Mammary epithelial cell (primary cell): ENCODE measurements at places on chromosomes 1 and 21.

DNA sequence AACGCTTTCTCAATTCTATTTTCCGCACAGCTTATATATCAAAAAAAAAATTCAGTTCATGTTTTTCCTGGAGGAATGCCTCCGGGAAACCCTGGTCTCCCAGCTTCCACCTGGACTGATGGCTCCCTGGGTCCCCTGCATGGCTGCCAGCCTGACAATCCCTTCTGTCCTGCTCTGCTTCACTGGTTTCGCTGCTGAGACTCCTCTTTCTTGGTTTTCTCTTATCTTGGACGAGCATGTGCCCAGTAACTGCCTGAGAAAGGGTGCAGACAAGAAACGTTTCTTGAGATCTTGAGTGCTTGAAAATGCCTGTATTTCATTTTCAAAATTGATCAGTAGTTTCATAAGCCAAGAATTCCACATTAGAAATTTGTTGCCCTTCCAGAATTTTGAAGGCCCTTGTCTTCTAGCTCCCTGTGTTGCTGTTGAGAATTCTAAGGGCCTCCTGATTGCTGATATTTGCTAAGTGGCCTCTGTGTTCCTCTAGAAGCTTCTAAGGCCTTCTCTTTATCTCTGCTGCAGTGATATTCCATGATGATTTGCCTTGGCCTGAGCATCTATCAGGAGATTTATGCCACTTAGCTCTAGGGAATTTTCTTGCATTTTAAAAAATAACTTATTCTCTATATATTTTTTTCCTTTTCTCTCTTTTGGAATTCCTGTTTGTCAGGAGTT is 44.7 kb downstream of the ETS2 start:
- DNase-seq = no peak

DNA sequence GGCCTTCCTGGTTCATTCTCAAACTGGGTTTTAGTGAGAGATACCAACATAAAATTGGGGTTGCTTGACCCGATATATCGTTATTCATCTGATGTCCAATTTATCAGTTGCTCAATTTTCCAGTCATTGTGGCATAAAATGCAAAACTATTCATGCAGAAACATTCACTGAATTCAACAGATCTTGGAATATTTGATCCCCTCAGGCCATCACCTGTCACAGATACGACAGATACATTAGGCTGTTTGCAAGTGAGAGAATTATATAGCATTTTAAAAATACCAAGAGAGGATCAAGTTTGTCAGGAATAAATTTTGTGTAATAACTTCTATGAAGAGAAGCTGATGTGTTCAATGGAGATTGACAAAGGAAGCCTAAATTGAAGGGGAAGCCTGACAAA is 67.1 kb downstream of the MAP10 start:
- DNase-seq = no peak

- DNase-seq = no peak
Measured at GRCh38 chr1:216682752-216683151, 40.5 kb downstream of the ESRRG start.

DNA sequence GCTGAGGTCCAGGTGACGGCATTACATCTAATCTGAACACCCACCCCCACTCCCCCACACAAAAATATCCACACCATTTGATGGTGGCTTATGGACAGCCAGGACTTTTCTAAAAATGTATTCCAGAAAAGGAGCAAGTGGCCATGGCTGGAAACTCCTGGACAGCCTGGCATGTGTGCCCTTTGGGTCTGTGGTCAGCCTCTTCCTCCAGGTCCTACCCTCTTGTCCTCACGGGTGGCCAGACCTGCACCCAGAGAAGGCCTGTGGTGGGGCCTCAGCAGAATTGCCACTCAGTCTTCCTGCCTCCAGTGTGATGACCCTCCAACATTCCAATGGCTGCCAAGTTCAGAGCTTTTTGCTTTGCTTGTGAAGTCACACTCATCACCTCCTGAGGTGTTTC is 600.6 kb downstream of the AJAP1 start:
- no peak for DNase-seq

DNA sequence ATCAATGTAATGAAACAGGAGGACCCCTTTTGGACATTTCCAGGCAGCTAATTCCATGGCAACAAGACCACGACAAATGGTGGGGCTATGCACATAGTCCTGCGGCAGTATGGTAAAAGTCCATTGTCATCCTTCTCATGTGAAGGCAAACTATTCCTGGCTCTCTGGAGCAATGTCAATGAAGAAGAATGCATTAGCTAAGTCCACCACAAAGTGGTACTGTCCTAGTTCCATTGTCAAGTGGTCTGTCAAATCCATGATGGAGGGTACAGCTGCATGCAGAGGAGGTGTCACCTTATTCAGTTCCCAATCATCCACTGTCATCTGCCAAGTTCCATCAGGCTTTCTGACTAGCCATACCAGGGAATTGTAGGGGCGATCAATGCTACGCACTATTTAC is 110.1 kb downstream of the GDAP2 start:
- DNase-seq = no peak

DNA sequence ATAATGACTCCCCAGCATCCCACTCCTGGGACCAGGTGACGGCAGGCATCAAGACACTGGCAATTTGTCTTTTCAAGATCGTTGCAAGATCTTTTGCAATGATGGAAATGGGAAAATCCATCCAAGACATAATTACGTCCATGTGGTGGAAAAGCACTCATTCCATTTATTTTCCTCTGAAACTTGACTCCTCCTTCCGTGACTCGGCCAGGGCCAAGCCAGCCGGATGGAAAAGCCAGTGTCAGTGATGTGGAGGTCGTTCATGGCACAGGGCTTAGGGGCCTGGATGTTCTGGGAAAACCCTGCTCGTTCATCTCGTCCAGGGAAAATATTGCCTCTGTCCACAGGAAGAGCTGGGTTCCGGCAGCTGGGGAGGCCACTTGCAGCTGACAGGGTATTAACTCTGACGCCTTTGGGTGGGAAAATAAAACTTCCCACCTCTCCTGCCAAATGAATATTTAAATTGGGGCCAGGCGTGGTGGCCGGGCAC is 46.2 kb downstream of the C1orf198 start:
- no peak for DNase-seq

DNA sequence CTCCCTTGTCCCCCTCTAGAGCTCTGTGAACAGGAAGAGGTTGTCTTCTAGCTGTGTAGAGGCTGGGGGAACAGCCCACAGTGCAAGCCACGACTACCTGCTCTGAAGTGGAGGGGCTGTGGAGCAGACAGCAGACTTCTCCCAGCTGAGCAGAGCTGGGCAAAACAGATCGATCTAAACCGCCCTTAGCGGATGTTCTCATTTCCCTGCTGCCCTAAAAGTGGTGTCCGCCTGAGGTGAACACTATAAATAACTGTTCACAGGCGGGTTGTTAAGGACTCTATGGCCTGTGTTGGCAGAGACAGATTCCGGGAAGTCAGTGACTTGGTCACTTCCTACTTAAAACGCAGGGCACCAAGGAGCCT is 203.2 kb downstream of the RHOU start:
- DNase-seq = no peak

DNA sequence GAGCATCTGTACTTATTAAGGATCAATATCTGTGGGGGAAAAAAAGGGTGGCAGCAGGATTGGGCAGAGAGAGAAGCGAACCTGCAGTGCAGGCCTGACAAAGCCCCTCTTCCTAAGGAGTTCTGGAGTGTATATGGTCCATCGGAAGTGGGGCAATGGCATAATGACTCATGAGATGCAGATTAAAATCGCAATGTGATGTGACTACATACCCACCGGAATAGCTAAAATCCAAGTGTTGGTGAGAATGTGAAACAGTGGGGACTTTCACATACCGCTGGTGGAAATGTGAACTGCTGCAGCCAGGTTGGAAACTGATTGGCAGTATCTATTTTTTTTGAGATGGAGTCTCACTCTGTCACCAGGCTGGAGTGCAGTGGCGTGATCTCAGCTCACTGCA is 8.2 kb upstream of the CREG1 start:
- DNase-seq = no peak

DNA sequence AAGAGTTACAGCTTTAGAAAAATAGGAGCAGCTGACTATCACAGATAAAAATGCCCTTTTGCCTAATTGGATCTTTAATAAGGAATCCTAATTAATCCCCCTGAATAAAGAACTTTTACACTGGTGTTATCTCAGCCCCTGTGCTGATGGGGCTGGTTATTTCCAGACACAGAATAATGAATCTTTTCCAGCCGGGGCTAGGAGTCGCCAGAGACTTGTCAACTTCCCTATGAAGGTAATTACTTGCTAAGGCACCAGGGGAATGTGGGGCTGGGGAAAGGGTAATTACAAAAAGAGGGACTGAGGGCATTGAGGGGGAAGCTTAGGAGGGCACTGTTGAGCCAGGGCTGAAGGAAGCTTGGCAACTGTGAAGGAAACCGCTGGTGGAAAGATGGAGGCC is 34.5 kb downstream of the HMGB4 start:
- no peak for DNase-seq

DNA sequence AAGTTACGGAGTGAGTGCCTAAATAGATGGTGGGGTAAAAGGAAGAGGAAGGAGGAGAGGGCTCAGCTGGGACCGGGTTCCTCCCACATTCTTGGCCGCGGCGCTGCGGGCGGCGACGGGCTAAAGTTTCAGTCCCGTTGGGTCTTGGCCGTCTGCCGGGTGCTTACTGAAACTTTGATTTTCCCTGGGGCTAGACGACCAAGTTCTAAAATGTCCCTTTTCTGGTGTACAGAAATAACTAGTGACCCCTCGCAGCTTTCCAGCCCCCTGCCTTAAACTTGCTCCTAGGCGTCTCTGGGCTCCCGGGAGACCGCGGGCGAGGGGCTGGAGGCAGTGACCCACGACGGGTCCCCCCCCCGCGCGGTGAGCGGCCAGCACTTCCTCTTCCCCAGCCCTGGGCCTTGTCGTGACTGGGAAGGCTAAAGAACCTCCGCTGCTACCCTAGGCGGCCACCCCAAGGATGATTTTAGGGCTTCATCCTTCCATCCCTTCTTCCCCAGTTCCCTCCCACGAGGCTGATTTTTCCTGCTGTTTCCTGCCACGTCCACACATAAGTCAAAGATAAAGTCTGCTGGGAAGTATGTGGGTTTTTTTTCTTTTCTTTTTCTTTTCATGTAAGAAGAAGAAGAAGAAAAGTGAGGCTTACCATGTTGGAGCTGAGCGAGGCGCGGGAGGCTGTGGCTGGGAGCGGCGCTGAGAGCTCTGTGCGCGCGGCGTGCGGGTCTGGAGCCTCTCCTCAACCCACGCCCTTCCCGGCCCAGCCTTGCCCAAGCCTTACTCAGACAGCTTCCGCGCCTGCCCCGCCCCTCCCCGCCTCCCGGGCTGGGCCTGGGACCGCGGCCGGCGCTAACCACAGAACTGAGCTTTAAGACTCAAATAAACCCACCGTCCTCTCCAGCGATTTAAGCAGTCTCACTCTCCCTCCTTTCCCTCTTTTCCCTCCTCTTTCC is at the start of gene S100A11:
TSS of gene S100A11 (minus strand) at position 738 of the 950 bp plus-strand sequence. CDS start at position 649, 89 bp downstream.
- DNase-seq = peak; percentile 88

- no peak for DNase-seq
Measured at GRCh38 chr1:30597711-30598110, 125.7 kb downstream of the MATN1 start.

GRCh38 chr1:240107058-240107684 is 15.5 kb downstream of the FMN2 start:
- DNase-seq = no peak

GRCh38 chr1:29506678-29507225 is 270.4 kb downstream of the PTPRU start:
- peak; percentile 26 for DNase-seq

DNA sequence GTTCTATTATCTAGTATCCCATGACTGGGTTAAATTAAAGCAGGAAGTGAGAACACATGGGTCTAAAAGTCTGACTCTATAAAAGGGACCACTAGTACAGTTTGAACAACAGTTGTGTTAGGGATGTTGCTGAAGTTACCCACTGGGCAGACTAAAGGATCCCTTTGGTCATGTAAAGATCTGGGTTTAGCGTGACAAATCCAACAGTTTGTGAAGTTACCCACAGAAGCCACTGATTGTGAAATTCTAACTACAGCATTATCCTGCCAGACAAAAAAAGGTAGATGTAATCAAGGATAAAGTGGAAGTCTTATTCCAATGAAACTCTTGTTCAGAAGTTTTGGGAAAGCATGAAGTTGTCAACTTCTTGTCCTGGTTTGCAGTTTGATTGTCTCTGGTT is 5.7 kb downstream of the QSOX1 start:
- no peak for DNase-seq

DNA sequence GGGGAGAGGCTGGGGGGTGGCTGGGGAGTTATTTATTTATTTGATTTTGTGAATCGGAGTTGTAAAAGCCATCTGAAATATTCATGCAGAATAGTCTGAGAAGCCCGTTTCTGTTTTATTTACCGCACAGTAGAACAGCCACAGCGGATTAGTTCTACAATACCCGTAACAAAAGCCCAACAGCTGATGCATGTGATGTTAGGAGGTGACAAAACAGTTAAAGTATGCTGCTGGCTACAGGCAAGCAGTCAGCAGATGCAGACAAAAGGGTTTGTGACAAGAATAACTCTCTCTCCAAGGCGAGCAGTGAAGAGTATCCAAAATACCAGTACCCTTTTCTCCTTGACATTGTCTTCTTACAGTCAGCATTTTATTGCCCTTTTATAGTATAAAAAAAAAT is 42.0 kb downstream of the PROX1 start:
- DNase-seq = no peak

GRCh38 chr1:83929184-83929583 is 69.7 kb downstream of the TTLL7 start:
- peak; percentile 29 for DNase-seq

GRCh38 chr1:13832100-13832499 is 132.1 kb downstream of the PRDM2 start:
- DNase-seq = no peak

- peak; percentile 87 for DNase-seq
Measured at GRCh38 chr21:36203603-36203889, 46.9 kb downstream of the DOP1B start.

DNA sequence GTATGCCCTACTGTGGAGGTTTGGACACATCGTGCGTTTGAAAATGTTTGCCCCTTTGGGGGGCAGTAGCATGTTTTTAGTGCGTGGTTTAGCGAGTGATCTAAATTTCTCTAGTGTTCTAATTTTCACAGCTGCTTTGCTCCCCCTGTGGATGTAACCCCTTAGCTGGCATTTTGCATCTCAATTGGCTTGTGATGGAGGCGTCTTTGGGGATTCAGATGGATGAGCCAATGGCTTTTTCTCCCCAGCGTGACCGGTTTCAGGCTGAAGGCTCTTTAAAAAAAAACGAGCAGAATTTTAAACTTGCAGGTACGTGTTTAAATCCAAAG is 836 bp downstream of the CDC7 start:
- no peak for DNase-seq
